ENCODE measurements at places on chromosomes 7 and 10. TPM values are rescaled to one million over a fixed set of nuclear protein-coding genes. Genes with fewer than 3 reads are reported as not detected.
A peak's percentile ranks its signal among the peaks of the same experiment; 100 is the strongest.

The SMO gene
- 0.87 TPM for polyA plus RNA-seq

DNA sequence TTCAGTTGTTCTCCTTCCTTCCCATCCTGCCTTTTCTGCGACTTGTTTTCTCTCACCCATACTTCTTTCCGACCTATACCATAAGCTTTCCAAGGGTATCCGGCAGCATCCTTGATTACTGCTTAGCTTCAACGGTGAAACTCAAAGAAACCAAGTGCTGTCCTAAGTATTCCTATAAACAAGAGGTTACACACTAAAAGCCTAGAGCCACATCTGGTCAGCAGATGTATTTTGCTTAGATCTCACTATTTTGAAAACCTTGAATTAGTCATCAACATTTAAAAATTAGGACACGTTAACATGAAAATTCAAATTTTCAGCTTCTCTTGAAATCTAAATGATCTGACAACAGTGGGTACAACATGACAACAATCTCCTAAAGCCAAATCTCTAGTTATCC is 20.0 kb downstream of the ARHGAP21 start:
- peaks cover 8% of the 10 kb centered on the region for H3K4me1 ChIP-seq
- H3K4me3 ChIP-seq, result no peak overlapping the region
- H3K27me3 ChIP-seq, result no peaks in the 10 kb centered on the region
- H3K27ac ChIP-seq, result no peak overlapping the region
- no peaks in the 10 kb centered on the region for H3K36me3 ChIP-seq
- DNase-seq, result no peak

DNA sequence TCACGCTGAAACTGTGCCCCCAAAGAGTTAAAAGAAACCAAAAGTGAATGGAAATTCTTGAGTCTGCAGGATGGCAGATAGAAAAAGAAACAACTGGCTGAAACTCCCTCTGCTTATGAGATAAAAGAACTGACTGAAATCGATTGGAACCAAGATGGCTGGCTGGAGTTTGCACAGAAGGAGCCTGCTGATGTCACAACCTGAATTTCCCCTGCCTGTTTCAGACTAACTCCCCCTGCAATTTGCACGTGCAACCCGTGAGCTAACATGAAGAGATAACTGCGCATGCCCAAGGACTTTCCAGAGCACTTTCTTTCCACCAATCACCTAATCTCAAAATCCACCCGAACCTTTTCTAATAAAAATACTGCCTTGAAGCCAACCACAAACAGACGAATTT is 435.5 kb downstream of the CALN1 start:
- no peak overlapping the region for H3K27ac ChIP-seq
- no peaks in the 10 kb centered on the region for H3K4me1 ChIP-seq
- DNase-seq, result no peak
- no peaks in the 10 kb centered on the region for H3K27me3 ChIP-seq
- H3K36me3 ChIP-seq, result no peaks in the 10 kb centered on the region

GRCh38 chr7:8179486-8179885 is 82.5 kb downstream of the ICA1 start:
- no peaks in the 10 kb centered on the region for H3K27me3 ChIP-seq
- no peak overlapping the region for H3K4me3 ChIP-seq
- no peak overlapping the region for H3K27ac ChIP-seq
- no peak for DNase-seq
- peaks cover 6% of the 10 kb centered on the region for H3K4me1 ChIP-seq
- no peaks in the 10 kb centered on the region for H3K36me3 ChIP-seq

DNA sequence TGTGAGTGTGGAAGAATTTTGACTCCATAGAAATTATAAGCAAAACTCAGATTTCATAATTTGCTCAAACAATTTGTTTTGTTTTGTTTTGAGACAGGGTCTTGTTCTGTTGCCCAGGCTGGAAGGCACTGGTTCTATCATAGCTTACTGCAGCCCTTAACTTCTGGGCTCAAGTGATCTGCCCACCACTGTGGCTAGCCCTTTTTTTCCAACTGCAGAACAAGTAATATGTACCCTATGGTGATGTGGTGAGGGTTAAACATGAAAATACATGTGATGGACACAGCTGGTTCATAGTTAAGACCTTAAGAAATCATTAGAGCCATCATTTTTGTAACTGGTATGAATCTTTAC is 31.1 kb downstream of the CSTF2T start:
- H3K4me3 ChIP-seq, result no peak overlapping the region
- H3K27me3 ChIP-seq, result no peaks in the 10 kb centered on the region
- no peaks in the 10 kb centered on the region for H3K36me3 ChIP-seq
- DNase-seq, result no peak

DNA sequence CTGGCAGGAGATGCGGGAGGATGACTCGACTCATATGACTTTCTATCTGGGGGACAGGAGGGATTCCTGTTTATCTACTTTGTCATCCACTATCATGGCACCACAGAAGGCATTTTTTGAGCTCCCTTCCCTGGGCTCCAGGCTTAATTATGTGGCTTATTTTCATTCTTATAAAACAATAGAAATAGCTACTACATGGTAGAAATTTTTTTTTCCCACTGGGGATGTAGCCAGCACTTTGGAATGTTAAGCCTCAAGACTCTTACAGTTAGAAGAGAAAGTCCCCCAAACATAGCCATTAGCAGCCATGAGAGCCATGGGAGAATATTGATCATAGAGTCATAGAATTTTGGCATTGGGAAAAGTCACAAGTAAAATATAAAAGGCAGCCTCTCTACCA is 14.6 kb upstream of the FAM180A start:
- no peaks in the 10 kb centered on the region for H3K36me3 ChIP-seq
- no peak overlapping the region for H3K4me3 ChIP-seq
- H3K4me1 ChIP-seq, result peaks cover 3% of the 10 kb centered on the region
- DNase-seq, result no peak
- no peaks in the 10 kb centered on the region for H3K27me3 ChIP-seq

DNA sequence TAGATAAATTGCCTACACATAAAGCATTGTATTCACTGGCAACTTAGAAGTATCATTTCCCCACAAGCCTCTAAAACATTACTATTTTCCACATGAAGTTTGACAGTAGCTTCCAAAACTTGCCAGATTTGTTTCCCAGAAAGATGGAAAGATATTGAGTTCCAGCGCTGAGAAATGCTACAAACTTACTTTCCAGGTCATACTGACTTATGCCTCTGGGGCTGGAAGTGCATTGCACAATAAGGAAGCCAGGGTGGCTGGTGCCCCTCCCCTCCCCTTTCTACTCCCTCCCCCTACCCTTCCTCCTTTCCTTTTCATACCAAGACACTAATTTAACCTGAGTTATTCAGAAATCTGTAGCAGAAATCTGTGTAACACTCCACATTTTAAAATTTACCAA is 212.6 kb downstream of the WDR37 start:
- no peaks in the 10 kb centered on the region for H3K27me3 ChIP-seq
- peak; percentile 35 for DNase-seq
- H3K27ac ChIP-seq, result no peak overlapping the region
- H3K4me3 ChIP-seq, result no peak overlapping the region
- H3K36me3 ChIP-seq, result no peaks in the 10 kb centered on the region
